Left cardiac atrium (tissue), 4 donors: ENCODE measurements at places on chromosomes 1 and 21.

GRCh38 chr1:240980342-240980741 lies 368.4 kb upstream of the GREM2 start:
- no peak for DNase-seq

DNA sequence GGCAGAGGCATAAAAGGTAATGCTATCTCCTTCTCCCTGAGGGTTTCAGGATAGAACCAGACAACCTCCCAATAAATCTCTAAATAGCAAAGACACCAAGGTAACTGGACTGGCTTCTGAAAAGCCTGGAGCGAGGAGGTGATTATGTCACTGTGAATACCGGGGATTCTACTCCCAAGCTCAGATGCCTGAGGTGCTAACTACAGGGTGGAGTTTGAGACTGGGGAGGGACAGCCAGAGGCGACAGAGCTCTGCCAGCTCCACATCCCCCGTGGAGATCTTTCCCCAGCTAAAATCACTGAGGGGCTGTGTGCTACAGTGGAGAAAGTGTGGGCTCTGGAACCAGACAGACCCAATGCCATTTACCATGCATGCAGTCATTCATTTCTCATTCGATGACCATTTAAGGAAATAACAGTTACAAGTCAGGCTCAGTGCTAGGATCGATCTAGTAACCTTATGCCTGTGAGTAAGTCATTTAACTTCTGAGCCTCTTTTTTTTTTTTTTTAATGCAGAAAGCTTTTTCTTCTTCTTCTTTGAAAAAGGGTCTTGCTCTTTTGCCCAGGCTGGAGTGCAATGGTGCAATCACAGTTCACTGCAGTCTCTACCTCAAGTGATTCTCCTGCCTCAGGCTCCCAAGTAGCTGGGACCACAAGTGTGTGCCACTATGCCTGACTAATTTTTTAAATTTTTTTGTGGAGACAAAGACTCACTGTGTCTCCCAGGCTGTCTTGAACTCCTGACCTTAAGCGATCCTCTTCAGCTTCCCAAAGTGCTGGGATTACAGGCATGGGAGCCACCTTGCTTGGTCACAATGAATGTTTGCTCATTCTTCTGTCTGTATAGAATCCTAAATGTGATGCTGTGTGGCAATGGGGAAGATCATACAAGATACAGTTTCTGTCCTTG lies 8.1 kb upstream of the SLC45A3 start:
- DNase-seq: no peak

- DNase-seq: no peak
Measured at GRCh38 chr1:115461526-115461925, 123.5 kb upstream of the NGF start.

DNA sequence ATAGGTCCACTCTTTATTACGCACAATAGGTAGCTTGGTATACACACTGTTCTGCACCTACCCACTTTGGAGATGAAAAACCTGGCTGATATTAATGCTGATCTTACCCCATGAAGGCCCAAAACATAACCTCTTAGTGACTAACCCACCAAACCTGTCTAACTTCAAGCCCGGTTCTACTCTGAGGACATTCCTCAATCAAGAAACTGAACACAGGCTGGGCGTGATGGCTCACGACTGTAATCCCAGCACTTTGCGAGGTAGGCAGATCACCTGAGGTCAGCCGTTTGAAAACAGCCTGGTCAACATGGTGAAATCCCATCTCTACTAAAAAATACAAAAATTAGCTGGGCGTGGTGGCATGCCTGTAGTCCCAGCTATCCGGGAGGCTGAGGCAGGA lies 50.5 kb downstream of the EYA3 start:
- no peak for DNase-seq

GRCh38 chr1:179788259-179788658 lies 45.2 kb downstream of the FAM163A start:
- no peak for DNase-seq

- no peak for DNase-seq
Measured at GRCh38 chr21:35206141-35207125, 157.3 kb upstream of the RUNX1 start.

DNA sequence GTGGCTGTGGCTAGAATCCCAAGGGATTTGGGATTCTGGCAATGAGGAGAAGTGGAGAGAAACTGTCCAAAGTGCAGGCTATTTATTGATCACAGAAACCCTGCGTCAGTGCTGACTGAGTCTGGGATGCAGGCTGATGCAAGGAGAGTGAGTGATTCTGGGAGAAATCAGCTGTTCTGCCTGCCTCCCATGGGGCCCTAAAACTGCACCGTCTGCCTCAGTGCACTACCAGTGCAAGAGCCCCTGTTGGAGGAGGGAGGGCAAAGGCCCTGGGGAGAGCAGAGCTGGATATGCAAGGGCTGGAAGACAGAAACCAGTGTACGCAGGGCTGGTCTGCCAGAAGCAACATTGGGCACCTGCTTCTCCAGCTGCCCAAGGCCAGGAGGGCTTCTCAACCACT lies 42.6 kb downstream of the C1orf198 start:
- DNase-seq: no peak

DNA sequence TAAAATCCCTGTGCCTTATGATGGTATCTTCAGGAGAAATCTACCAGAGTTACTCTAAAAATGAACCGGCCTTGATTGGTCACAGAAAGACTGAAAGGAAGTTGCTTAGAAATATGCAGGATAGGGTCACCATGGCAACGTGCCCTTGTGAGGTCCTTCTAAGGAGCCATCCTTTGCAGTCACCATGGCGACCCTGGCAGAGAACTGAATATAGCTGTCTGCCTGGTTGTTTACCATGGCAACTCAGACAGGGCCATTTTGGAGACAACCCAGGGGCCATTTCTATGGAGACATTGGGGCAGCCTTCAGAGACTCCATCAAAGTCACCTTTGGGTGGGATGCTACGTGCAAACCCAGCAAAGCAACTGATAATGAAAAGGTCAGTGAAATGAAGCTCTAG lies 43.0 kb downstream of the SNX7 start:
- DNase-seq: no peak

GRCh38 chr1:161440312-161440894 lies 64.9 kb upstream of the FCGR2A start:
- DNase-seq: peak; percentile 53

DNA sequence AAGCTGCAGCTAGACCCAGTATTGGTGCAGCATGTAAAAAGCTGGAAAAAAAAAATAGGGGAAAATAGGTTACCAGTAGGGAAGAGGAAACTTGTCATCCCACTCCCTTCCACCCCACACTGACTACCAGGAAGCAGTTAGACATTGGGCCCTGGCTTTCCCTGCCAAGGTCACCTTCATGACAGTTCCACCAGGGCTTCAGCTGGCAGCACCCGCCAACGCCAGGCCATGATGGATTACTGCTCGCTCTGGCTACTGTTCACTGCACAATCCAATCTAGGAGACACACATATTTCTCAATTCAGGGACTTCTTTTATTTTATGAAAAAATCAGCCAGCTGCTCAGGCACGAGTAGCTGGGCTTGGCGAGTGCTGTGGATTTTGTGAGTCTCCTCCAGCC lies 127.7 kb downstream of the DMRTA2 start:
- no peak for DNase-seq

DNA sequence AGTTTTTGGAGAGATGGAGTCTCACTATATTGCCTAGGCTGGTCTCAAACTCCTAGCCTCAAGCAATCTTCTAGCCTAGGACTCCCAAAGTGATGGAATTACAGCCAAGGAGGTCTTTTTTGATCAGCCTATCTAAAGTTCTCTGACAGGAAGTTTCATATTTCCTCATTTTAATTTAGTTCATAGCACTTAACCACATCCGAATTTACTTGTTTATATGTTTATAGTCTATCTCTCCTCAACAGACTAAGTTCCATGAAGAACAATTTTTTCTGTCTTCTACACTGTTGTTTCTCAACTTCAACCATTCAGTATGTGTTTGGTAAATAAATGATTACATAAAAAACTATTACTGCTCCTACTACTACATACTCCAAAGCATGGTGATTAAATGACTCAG lies 47.9 kb downstream of the GON4L start:
- DNase-seq: no peak

GRCh38 chr1:70863239-70863638 lies 184.4 kb downstream of the PTGER3 start:
- DNase-seq: no peak

- no peak for DNase-seq
Measured at GRCh38 chr1:62727656-62728407, 39.6 kb upstream of the DOCK7 start.

- peak; percentile 72 for DNase-seq
Measured at GRCh38 chr1:24724345-24725208, 20.7 kb upstream of the CLIC4 start.

DNA sequence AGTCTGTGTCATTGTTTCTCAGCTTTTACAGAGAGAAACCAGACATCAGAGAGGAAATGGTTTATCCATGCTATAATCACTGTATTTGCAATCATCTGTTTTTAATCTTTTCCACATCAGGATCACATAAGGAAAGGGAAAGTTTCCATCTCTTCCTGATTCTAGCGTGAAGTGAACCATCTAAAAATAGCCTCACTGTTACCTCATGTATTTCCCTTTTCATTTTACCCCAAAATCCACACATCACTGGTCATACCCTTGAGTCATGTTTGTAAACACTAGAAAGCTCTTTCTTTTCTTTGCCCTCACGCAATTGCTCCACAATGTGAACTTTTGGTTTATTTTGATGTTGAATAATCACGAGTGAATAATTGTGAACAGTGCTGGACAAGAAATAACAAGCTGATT lies 146.0 kb downstream of the PLA2G4A start:
- no peak for DNase-seq

DNA sequence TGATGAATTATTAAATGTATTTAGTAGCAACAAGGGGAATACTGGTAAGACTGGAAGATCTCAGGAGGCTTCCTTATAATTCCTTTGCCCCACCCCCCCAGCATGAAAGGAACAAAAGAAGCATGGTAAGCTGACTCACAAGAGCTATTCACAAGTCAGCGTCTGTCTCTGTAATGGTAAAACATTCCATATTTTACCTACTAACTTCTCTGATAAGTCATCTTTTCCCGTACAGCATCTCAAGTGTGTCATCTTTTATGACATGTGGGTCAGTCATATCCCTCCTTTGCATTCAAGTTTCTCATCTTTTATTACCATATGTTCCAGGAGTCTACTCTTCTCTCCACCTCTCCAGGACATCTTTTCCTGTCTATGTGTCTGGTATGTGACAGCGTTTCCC lies 241.3 kb downstream of the PLA2G4A start:
- DNase-seq: no peak

DNA sequence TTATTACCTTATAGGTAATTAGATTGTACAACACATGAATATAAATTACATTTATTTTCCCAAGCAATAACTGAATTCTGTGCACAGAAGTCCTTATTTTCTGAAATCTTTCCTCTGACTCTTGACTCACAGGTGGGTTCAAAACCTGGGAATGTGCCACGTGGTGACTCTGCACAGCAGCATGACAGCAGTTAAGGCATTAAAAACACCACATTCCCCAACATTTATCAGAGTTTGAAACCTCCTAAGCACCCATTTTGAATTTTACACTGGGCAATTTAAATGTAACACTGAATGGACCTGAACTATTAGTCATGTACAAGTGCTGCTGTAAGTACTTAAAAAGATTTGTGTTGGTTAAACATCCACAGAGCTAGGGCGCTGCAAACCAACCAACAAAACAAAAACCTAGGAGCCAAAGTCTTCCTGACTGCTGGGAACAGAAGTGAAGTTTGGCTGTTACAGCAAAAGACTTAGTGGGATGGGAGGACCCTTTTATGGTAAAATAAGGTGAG lies 480.6 kb upstream of the CXADR start:
- DNase-seq: no peak

DNA sequence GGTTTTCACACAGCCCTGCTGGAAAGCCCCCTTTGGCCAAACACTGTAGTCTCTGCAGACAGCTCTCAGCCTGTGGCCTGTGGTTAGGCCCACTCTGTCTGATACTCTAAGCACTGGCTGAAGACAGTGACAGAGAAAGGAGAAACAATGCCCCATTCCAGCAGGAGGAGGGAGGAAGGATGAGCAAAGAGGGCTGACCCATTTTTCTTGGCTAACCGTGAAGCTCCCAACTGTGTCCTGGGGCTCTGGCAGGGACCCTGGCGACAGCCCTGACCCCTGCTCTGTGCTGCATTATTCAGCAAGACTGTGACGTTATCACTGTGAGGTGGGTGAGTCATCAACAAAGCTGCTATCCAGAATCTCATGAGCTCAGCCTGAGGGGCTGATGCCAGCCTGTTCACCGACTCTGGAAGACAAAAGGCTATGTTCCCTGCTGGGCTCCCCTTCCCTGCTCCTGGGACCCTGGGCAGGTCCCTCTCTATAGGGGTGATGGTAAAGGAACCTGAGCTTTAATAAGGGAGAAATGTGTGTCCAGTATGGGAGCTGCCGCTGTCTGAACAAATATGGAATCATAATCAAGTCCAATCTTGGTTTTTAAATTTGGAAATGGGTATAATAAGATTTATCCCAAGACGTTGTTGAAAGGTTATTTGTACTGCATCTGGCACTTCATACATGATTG lies 107.0 kb downstream of the RHOU start:
- DNase-seq: peak; percentile 66

DNA sequence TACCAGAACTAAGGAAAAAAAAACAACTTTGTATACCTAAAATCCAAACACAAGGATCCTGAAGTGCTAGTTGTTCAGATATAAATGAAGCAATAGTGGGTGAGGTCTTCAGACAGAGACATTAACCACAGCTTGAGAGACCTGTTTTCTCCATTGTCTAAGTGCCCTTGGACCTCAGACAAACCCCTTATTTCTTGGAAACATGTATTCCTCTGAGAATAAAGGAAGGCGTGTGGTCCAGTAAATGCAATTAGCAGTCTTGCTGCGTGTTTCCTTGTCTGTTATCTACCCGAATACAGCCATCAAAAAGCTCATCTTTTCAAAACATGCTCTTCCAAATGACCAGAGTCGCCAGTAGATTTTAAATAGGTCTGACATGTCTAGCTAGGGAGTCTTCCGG lies 291.1 kb upstream of the NFIA start:
- DNase-seq: no peak

DNA sequence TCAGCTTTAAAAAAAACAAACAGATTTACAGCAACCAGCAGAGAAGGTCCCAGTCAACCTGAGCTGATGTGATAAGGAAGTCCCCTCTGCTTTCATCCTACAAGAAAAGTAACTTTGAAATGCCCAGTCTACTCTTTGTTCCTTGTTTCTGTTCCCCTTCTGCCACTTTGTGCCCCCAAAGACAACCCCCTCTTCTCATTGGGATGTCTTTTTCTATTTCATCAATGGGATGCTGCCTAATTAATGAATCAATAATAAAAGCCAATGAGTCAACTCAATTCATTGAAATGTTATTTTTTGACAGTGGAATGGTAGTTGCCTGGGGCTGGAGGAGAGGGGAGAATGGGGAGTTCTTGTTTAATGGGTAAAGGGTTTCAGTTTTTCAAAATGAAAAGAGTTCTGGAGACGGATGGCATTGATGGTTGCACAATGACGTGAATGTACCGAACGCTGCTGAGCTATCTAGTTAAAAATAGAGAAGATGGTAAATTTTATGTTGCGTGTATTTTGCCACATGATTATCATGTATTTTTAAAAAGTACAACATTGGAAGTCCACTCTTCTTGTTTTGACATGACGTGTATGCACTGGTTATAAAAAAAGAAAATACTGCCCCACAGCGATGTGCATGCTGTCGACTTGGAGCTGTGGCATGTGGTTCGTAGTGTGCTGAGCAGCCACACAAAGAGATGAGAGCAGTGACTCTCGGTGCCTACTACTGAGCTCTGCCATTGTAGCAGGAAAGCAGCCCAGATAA lies 22.4 kb upstream of the PADI2 start:
- no peak for DNase-seq

GRCh38 chr1:188295157-188295556 lies 1466.4 kb downstream of the PLA2G4A start:
- no peak for DNase-seq
